Fibroblast of the aortic adventitia (primary cell): ENCODE measurements at places on chromosomes 1 and 21.

GRCh38 chr1:215405211-215405610, 161.9 kb upstream of the KCTD3 start:
- DNase-seq: no peak

- DNase-seq: peak; percentile 90
Measured at GRCh38 chr1:230215031-230215430, 148.0 kb downstream of the GALNT2 start.

- DNase-seq: no peak
Measured at GRCh38 chr1:30023339-30024022, 699.9 kb downstream of the MATN1 start.

DNA sequence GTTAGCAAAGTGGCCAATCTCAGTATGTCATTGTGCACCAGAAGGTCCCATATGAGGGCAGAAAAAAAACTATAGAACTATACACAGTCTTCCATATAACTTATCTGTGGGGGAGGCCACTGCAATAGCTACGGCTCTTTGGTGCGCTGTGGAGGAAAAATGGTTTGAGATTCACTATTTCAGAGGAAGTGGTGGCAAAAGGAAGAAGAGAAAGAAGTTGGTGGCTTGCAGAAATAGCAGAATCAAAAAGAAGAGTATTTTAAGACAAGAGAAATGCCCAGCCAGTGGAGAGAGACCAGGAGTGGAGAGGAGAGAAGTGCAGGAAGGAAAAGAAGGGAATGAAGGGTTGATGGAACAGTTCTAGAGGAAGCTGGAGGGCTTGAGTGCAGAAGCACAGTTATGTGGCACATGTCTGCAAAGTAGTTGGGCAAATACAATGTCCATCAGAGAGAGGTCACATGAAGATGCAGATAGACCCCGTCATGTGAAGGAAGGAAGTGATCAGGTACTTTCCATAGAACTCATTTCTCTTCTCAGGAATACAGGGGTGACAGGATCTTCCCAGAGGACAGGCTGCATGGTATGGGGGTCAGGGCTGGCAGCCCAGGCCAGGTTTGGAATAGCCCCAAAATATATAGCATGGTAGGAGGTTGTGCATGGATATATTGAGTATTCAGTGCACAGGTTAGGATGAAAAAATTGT, 64.6 kb downstream of the RUNX1 start:
- no peak for DNase-seq

DNA sequence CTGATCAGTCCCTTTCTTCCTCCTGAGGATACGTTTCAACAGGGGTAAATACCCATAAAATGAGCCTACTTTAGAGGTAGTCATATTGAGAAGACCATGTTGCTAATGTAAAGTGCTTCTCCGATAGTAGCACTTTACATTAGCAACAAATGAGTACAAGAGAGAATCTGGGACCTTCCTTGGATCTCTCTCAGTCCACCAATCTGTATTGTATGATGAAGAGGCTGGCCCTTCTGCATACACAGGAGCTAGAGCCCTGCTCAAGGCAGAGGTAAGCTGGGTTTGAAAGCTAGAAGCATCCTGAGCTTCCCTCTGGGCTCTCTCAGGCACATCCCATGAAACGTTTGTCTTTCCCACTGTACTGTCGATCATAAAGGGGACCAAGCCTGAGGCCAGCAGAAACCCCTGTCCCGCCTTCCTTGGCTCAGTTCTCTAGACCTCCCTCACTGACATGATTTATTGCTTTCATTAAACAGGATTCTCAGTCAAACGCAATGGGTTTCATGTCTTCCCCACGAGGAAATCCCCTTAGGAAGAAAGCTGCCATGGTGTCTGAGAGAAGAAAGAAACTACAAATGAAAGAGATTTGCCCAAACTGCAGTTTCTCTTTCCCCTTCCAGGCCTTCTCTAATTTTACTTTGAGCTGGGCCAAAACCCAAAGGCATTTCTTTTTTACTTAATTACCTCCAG, 62.8 kb upstream of the BCAR3 start:
- no peak for DNase-seq

- DNase-seq: no peak
Measured at GRCh38 chr1:223358826-223359225, 5.2 kb downstream of the SUSD4 start.

GRCh38 chr1:152367436-152367835, 7.6 kb upstream of the FLG2 start:
- no peak for DNase-seq

DNA sequence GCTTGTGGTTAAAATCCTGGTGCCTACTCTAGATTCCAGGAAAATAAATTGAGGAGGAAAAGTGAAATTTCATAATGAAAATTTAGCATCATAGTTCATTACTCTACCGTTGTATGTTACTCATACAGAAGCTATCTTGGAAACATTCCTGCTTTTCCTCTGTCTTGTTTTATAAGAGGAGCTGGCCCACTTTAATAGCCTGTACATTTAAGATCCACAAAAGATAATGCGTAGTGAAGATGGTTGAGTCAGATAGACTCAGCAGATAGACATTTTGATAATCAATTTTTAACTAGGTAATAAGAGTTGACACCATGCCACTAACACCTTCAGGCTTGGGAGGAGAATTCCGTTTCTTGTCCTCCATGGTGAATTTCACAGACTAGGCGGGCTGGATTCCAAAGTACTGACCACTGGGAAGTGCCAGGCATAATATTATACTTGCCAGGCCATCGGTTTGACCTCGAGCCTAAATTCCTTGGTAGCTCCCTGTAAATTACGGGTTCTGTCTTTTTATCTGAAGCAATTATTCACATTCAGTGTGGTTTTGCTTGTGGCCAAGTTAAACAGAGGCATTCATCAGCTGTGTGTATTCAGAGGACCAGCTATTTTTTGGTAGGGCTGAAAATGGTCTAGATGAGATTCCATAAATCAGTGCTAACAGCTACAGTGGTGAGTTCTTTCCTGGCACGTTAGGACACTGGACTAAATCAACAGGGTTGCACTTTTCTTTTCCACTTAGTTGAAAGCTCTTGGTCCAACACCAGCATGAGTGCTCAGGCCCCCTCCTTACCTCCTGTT, 111.9 kb upstream of the KAZN start:
- peak; percentile 98 for DNase-seq

DNA sequence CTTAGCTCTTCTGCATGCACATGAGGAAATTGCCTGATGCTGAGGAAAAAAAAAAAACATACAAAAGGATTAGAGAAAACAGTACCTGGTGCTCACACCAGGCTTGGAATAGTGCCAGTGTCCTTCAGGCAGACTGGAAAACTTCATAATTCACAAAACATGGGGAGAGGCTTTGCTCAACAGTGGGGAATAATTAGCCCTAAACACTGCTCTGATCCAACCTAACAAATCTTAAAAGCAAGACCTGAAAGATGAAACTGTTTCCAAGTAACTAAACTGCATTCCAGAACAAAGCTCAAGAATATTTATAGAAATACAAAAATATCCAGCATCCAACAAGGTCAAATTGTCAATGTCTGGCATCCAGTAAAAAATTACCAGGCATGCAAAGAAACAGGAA, 124.8 kb downstream of the AK5 start:
- DNase-seq: peak; percentile 23

GRCh38 chr1:68313735-68314134, 81.4 kb upstream of the WLS start:
- DNase-seq: no peak

DNA sequence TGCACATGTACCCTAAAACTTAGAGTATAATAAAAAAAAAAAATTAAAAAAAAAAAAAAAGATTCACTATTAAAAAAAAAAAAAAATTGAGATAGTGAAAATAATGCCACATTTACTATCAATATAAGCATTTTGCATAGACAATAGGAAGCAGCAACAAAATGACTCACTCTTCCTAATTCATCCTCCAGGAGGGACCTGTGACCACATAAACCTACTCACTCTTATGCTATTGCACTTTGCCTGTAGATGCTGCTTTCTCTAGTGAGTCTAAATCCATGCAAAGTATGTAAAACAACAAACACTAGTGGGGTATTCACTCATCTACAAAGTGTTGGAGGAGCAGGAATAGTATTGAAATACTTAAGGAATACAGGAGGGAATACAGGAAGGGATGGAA, 2.9 kb downstream of the OR10J5 start:
- no peak for DNase-seq

- DNase-seq: no peak
Measured at GRCh38 chr1:165169028-165169427, 187.5 kb downstream of the LMX1A start.

DNA sequence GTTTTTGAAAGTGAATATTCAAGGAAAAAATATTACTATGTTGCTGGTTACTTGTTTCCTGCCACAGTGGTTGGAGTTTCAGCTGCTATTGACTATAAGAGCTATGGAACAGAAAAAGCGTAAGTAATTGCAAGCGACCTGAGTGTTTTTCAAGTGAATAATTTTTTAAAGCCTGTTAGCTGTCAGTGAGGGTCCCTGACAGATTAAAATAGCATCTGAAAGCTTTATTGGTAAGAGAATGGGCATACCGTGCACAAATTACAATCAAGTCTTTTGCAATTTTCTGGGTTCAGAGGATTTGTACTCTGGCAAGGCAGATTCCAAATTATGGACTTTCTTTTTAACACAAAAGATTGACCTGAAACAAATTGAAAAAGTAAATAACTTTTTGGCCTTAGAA, 169.7 kb downstream of the ADGRL2 start:
- no peak for DNase-seq

- peak; percentile 30 for DNase-seq
Measured at GRCh38 chr1:228830954-228831481, 95.7 kb downstream of the RHOU start.

DNA sequence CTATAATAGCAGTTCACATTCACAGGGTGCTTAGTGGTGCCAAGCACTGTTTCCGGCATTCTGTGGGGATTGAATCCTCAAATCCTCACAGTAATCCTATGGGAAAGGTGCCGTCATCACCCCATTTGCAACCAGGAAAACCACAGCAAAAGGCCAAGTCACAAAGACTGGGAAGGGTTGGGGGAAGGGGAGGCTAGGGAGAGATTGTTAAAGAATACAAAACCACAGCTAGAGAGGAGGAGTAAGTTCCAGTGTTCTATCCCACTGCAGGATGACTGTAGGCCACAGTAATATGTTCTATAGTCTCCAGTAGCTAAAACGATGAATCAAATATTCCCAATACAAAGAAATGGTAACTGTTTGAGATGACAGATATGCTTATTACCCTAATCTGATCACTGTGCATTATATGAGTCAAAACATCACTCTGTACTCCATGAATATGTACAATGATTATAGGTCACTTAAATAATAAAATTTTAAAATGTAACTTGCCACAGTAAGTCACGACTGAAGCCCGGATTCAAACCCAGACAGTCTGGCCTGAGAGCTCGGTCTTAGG, 256.8 kb downstream of the TOMM20 start:
- DNase-seq: peak; percentile 52

GRCh38 chr1:25796811-25797458, 3.1 kb upstream of the SELENON start:
- DNase-seq: peak; percentile 81

- no peak for DNase-seq
Measured at GRCh38 chr1:1926346-1926811, 7.3 kb upstream of the TMEM52 start.

DNA sequence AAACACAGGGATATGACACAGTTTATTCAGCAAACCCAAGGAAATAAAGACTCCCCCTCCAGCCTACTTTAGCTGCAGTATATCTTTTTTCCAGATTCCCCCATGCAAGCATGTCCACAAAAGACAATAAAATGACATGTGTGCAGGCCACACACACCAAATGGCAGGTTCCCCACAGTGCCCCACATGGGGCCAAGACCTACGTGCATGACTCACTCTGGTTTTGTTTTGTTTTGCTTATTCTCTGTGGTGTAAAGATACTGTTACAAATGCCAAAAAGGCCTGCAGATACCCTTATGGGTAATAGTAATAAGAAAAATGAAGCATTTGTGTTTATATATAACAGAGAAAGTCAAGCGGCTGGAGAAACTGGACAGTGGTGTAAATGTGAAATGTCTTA, 71.6 kb downstream of the RD3 start:
- peak; percentile 12 for DNase-seq

- peak; percentile 64 for DNase-seq
Measured at GRCh38 chr1:180252638-180253536, 22.8 kb downstream of the LHX4 start.

- no peak for DNase-seq
Measured at GRCh38 chr1:100328133-100328532, 24.2 kb upstream of the CDC14A start.
